ENCODE measurements at places on chromosomes 5 and 9. TPM values are rescaled to one million over a fixed set of nuclear protein-coding genes. Genes with fewer than 3 reads are reported as not detected.

MPDZ gene
- 16.6 TPM for total RNA-seq

TIMD4 gene
- not detected for total RNA-seq

CDK5RAP2 gene
- total RNA-seq: 47.7 TPM

FAM81B gene
- total RNA-seq: not detected

RANBP3L gene
- total RNA-seq: 0.28 TPM

HTR1A gene
- not detected for total RNA-seq

SLCO6A1 gene
- total RNA-seq: not detected

SNAPC3 gene
- 11.5 TPM for total RNA-seq

STARD4 gene
- 26.0 TPM for total RNA-seq

SMIM23 gene
- not detected for total RNA-seq

ERGIC1 gene
- 206 TPM for total RNA-seq

CPLANE1 gene
- total RNA-seq: 18.1 TPM

PCDH1 gene
- total RNA-seq: 9.0 TPM

SLC25A2 gene
- 0.28 TPM for total RNA-seq

SSNA1 gene
- total RNA-seq: 86.9 TPM
